ENCODE measurements at places on chromosomes 7 and 10. TPM values are rescaled to one million over a fixed set of nuclear protein-coding genes. Genes with fewer than 3 reads are reported as not detected.

DNA sequence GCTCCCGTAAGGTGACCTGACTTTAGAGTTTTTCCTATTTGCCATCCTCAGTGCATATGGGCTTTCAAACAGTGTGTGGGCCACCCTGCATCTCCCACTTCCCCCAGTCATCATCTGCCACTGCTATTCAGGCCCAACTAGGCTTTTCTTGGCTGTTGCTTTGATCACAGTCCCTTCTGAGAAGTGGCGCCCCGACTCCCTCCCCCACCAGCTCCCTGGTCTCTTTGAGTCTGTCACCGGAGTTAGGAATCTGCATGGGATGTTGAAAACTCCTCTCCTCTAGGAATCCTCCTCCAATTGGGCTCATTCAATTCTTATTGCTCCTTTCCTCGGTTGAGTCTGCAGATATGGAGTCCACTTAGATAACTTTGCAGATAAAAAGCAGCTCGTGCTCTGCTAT, 32.1 kb downstream of the HIF1AN start:
- DNase-seq: no peak

- no peak for DNase-seq
Observed at GRCh38 chr7:20440472-20441105, 109.9 kb downstream of the ITGB8 start.

DNA sequence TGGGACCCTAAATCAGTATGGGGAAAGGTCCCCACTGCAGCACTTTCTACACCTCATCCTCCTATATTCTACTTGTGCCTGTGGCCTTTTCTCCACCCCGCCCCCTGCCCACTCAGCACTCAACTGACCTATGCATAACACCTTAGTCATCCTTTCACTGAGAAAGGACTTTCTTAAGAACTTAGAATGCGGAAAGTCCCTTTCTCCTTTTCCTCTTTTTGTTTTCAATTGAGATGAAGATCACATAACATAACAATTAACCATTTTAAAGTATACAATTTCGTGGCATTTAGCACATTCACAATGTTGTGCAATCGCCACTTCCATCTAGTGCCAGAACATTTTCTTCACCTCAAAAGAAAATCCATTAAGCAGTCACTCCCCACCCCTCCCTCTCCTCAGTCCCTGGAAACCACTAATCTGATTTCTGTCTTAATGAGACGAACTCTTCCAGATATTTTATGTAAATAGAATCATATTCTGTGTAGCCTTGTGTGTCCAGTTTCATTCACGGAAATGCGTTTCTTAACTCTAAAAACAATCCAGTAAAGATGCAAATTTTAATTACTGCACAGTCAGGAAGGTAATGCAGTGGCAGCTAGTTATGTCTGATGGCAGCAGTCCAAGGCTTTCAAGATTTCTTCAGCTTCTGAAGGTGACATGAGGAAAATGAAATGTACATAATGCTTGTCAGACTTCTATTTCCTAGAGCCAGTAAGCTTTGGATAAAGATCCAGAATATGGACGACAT, 41.7 kb downstream of the FAS start:
- no peak for DNase-seq

DNA sequence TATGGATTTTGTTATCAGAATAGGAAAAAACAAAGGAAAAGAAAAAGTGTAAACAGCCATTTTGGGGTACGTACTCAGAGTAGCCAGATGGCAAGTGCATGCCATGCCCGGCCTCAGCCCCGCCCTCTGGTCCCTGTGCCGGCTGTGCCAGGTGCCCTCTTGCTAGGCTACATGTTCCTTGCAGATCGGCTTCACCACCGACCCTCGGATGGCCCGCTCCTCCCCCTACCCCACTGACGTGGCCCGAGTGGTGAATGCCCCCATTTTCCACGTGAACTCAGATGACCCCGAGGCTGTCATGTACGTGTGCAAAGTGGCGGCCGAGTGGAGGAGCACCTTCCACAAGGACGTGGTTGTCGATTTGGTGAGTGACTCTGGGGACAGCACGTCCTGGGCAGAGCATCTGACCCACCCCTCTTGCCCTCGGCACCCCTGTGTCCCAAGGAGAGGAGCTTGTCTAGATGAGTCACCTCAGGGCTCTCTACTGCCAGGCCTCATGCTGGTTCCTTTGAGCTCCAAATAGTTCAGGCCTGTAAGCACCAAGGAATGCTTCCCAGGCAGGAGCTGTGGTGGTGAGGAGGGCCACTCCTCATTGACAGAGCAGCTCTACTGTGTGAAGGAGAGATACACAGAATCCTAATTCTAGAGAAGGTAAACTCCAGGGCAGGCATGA, 54.9 kb upstream of the ZMIZ2 start:
- peak; percentile 76 for DNase-seq

- DNase-seq: no peak
Observed at GRCh38 chr7:120272261-120272660, 714 bp upstream of the KCND2 start.

DNA sequence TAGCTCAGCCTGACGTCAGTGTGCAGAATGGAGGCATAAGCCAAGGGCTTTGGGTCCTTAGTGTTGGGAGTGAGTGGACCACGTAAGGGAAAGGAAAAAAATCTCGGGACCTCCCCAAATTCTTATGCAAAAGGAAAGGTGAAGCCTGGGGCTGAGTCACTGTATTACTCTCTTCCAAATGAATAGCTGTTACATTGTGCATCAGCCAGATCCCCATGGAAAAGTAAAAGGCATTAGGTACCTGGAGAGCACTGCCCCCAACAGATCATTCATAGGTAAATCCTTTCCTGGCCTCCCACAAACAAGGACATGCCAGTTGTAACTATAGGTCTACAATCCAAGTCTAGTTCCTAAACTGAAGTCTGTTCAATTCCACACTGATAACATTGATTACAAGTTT, 170.5 kb downstream of the C1GALT1 start:
- no peak for DNase-seq

Gene MSMB
- not detected for total RNA-seq

Gene LRRN3
- total RNA-seq: 1.5 TPM

Data from psoas muscle (tissue), 8 donors.